ENCODE measurements at places on chromosomes 11 and 22. TPM values are rescaled to one million over a fixed set of nuclear protein-coding genes. Genes with fewer than 3 reads are reported as not detected.

The BAIAP2L2 gene
- polyA plus RNA-seq = 0.27 TPM

The UPB1 gene
- 1.8 TPM for polyA plus RNA-seq

The SRRD gene
- polyA plus RNA-seq = 11.3 TPM

The ALDH3B2 gene
- not detected for polyA plus RNA-seq

The DDI1 gene
- not detected for polyA plus RNA-seq

The KCNK7 gene
- 0.42 TPM for polyA plus RNA-seq

The FOLR3 gene
- polyA plus RNA-seq = 0.43 TPM

The PTPN5 gene
- 5.4 TPM for polyA plus RNA-seq

The CYTH4 gene
- polyA plus RNA-seq = 2.5 TPM

The SCO2 gene
- polyA plus RNA-seq = not detected

The MOGAT2 gene
- polyA plus RNA-seq = not detected

The RAG2 gene
- not detected for polyA plus RNA-seq

The PITPNM1 gene
- polyA plus RNA-seq = 59.9 TPM

The RTN4RL2 gene
- polyA plus RNA-seq = 1.1 TPM

The CLCF1 gene
- polyA plus RNA-seq = 17.1 TPM

The SF3A1 gene
- 11.4 TPM for polyA plus RNA-seq

The DEUP1 gene
- polyA plus RNA-seq = not detected

The OR56A1 gene
- not detected for polyA plus RNA-seq

The LAYN gene
- polyA plus RNA-seq = 4.4 TPM

The C11orf97 gene
- polyA plus RNA-seq = not detected

The NNMT gene
- 27.9 TPM for polyA plus RNA-seq

The OR2AT4 gene
- not detected for polyA plus RNA-seq

The FAM181B gene
- 0.11 TPM for polyA plus RNA-seq

The SDF2L1 gene
- 22.7 TPM for polyA plus RNA-seq

The P4HA3 gene
- not detected for polyA plus RNA-seq

The DENND6B gene
- polyA plus RNA-seq = 1.3 TPM

The FAM83F gene
- 2.5 TPM for polyA plus RNA-seq

The ACER3 gene
- polyA plus RNA-seq = 5.9 TPM

The VWCE gene
- polyA plus RNA-seq = 0.38 TPM

The NFAM1 gene
- polyA plus RNA-seq = 0.42 TPM

The OR6T1 gene
- polyA plus RNA-seq = not detected

The PANX3 gene
- polyA plus RNA-seq = not detected

The DEFB131B gene
- polyA plus RNA-seq = not detected

All from heart left ventricle (tissue), 16 donors.